ENCODE measurements at places on chromosomes 6 and 20.
A peak's percentile ranks its signal among the peaks of the same experiment; 100 is the strongest.

DNA sequence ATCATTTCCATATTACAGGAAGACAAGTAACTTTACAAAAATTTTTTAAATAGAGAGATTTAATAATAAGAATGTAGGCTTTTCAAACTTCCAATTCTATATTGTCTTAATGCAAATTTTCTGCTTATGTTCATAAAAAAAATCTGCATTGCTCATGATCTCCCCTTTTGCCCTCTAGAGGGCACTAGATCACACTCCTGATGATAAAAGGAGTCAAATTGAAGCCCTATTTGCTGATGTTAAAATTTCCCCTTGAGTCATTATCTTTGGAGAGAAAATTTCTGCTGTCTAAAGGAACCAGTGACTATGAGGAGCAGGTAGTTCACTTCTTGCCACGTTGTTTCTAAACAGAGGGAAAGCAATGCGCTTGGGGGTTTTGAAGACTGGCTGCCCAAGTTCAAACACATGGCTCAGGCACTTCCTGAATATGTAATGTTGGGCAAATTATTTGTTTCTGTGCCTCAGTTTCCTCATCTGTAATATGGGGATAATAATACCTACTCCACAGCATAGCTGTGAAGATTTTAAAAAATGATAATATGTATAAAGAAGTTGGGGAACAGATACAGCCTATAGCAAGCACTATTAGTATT, 874.2 kb downstream of the TFAP2A start:
- no peak for DNase-seq

DNA sequence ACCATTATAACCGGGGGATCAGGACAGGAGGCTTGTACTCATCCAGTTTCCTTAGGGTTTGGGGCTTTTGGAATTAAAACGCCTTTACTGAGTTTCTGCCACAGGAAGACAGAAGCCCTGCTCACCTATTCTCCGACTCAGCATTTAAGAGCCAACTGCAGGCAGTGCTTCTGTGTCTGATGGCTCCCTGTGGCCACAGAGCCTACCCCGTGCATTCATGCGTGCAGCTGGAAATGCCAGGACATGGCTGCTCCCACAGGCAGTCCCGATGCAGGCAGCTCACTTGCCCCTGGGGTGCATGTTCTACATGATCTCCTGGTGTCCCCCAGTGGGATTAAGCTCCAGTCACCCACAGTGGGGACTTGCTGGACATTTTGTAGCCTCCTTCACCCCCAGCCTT, 22.2 kb downstream of the ZNF831 start:
- no peak for DNase-seq

DNA sequence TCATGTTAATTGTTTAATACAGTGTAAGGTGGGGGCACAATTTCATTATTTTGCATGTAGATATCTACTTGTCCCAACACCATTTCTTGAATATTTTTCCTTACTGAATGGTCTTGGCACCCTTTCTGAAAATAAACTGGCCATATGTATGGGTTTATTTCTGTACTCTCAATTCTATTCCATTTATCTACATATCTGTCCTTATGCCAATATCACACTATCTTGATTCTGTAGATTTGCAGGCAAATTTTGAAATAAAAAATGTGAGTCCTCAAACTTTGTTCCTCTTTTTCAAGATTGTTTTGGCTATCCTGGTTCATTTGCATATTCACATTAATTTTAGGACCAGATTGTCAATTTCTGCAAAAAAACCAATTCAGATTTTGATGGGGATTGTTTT, 34.8 kb downstream of the SCGN start:
- no peak for DNase-seq

- no peak for DNase-seq
These were observed 63.7 kb upstream of the SHLD1 start for GRCh38 chr20:5686384-5687105.

DNA sequence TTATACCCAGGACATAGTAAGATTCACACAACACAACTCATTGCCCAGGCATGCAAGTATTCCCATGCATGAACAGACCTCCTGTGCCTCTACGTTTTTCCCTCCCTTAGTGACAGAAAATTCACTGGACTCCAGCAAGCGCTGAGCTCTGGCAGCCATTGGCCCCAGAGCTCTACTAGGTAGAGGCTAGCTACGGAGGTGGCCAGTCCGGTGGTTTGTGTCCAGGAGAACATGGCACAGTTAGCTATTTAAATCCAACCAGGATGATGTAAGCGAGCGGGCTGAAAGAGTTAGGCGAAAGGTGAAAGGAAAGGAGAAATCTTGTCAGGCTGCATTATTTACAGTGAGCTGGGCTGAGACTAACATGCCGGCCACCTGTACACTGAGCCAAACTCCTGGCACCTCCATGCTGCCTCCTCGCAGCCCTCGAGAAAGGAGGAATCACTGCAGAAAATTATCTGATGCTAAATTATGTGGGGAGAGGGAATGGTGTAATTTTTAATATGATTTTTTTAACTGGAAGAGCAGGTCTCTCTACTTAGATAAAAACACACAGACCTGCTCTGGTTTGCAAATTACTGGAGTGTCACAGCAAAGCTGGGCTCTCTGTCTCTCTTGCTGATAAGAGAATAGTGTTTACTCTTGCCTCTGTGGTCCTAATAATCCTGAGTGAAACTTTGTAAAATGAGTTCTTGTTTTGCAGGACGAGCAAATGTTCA, 50.1 kb upstream of the ARMC2 start:
- DNase-seq = no peak

DNA sequence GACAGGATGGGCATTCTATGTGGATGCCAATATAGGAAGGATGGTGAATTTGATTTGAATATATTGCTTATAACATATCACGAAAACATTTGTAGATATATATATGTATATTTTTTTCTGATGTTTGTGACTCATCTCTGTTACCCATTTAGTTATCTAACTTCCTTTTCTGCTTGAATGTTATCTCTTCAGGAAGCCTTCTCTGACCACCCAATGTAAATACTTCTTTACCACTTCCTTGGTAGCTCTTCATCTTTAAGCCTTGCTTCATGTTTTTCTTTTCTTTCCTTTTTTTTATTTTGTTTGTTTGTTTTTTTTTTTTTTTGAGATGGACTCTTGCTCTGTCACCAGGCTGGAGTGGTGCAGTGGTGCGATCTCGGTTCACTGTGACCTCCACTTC, 260.5 kb upstream of the EPHA7 start:
- no peak for DNase-seq

DNA sequence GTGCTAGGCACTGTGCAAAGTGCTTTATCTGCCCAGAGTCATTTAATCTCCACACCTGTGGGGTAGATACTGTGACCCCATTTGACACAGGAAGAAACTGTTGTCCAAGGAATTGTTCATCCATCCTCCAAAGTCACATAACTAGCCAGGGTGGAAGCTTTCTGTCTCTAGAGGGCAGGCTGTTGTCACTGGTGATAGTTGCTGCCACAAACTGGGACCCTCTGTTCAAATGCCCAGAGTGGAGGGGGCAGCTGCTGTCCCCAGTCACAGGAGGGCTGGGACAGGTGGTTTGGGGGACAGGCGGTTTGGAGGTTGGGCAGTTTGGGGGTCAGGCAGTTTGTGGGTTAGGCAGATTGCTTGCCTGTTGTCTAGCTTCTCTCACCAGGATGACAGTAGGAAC, 16.1 kb upstream of the TMEM242 start:
- no peak for DNase-seq

DNA sequence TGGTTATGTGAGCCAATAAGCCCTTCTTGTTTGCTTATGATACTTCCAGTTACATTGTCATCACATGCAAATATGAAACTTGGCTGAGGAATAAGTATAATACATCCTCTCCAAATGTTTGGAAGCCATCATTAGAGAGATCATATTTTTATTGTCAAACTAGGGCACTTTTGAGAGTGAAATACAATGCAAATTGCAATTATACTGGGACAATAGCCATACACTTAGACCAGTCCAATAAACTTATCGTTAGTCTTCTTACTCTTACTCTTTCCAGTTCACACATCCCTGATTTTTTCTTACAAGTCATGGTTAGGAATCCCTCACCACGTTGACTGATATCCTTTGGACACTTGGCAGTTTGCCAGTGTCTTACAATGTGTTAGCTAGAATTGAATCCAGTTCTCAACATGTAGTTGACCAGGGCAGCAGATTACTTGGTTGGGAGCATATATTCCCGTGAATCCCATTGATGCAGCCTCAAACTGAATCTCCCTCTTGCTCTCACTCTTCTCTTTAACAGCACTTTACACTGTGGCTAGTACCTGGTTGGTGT, 519.7 kb upstream of the ID4 start:
- DNase-seq = no peak

DNA sequence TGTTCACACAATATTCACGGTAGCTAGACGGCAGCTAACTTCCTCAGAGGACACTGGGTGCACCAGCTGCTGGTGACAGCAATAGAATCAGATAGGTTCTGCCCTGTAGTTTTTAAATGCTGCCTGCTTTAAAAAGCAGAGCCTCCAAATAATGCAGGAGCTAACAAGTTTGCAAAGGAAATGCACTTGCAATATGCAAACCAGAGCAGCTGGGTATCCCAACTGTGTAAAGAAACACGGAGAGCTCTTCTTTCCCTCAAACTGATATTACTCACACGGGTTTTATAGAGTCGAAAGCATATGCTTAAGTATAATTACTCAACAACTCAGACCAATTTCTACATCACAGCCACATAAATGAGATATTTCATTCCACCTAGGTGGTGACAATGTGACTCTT, 432.7 kb downstream of the TFAP2A start:
- no peak for DNase-seq

DNA sequence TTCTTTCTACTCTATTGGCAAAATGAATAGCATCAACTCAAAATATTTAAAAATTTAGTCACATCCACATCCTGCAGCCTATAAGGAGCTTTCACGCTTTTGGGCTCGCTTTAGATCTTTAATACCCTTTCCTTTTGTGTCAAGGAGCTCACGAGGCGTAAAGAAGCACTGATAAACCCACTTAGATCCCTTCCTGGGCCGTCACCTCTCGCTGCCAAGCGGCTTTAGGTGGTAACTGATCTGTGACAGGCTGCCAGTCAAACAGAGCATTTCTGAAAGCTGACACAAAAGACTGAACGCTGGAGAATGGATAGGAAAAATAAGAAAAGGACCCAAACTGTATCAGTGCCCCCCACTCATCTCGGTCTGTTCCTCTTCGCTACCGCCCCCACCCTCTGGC, 385.7 kb upstream of the MMS22L start:
- no peak for DNase-seq

- peak; percentile 70 for DNase-seq
These were observed 62.8 kb upstream of the EPB41L1 start for GRCh38 chr20:36091561-36092397.

DNA sequence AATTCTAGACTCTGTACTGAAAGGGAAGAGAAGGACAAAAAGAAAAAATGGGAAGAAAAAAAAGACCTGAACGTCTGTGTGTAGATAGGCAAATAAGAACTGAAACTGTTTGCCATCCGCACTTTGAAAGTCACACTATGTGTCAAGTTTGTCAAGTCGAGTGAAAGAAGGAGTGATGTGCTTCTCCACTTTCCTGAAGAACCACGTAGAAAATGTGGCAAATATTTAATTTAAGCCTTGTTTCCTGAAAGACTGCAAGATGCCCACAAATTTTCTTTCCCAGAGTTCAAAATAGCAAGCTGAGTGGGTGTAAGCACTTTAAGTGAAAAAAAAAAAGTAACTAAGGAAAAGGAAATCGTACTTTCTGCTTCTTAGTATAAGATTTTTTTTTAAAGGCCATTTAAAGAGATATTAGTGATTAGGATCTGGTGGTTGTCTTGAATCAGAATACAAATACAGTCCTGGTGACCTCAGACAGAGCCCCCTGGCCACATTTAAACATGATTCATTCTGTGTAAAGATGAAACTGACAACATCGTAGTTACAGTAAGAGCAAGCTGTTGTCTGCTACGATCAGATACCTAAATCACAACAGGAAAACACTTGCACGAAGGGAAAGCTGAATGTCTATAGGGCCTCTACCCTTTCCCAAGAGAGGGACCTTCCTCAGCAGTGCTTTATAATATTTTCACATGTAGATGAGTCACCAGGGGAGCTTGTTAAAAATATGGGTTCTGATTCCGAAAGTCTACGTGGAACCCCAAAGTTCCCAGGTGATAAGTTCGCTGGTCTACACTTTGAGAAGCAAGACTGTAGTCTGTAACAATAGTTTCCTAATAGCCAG, 102.3 kb downstream of the HIVEP2 start:
- no peak for DNase-seq

DNA sequence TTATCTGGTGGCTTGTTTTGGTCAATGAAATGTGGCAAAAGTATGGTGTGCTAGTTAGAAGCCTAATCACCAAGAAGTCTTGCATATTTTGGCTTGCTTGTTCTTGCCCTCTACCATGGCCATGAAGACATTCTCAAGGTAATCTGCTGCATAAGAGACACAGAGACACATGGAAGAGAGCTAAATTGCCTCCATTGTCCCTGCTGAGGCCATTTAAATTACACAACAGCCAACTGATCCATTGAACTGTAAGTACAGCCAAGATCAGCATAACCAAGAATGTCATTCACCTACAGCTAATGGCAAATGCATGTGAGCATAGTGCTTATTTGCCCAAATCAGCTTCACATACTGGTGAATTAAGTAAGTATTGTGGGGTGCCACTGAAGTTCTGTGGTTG, 603.8 kb downstream of the FRK start:
- DNase-seq = no peak

DNA sequence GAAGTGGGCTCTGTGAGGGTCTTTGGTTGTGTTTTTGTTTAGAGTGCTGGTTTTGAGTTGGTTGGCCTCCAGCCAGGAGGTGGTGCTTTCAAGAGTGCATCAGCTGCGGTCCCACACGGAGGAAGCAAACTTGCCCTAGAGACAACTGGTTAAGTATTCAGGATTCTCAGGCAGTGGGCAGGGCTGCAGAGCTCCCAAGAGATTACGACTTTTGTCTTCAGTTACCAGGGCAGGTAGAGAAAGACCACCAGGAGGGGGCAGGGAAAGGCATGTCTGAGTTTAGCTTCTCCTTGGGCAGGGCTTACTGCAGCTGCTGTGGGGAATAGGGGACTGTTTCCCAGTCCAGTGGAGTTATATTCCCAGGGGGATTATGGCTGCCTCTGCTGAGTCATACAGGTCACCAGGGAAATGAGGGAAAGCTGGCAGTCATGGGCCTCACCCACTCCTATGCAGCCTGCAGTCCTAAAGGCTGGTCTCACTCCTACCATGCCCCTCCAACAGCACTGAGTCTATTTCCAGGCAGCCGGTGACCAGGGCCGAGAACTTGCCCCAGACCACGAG, 64.3 kb downstream of the TTI1 start:
- peak; percentile 51 for DNase-seq
